ENCODE measurements at places on chromosomes 4 and X. TPM values are rescaled to one million over a fixed set of nuclear protein-coding genes. Genes with fewer than 3 reads are reported as not detected.

ADH7 gene
- not detected for total RNA-seq

H2BW1 gene
- total RNA-seq, result not detected

TRMT2B gene
- total RNA-seq, result 8.7 TPM

HPGD gene
- total RNA-seq, result 0.09 TPM

Data from smooth muscle cell of bladder (primary cell).